ENCODE measurements at places on chromosomes 6 and 20.

GRCh38 chr6:52284131-52284459 is 447 bp downstream of the MCM3 start:
- DNase-seq = no peak

DNA sequence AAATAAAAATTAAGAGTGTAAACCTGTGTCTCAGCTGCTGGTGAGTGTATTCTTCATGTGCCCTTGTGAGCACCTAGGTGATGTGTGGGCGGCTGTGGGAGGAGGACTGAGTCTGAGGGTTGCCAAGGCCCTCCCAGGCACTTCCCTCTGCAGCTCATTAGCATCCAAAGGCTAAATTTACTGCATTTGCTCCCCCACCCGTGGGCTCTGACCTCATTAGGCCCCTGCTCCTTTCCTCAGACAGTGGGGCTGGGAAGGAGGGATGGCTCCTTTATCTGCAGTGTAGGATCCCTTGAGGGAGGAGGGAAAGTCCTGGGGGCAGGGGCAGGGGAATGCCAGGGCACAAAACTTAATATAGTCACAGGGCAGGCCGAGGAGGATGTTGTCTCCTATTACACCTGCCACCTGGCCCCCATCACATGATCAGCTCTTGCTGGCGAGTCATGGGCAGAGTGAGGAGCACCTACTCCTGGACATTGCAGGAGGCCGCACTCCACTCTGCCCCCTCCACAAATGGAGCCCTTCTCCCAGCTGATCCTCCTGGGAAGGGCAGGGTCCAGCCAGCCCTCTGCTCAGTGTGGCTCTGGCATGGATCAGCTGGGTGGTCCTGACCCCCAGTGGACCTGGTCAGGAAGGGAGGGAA is 133.2 kb downstream of the MRPL14 start:
- no peak for DNase-seq

GRCh38 chr6:163708466-163708865 is 293.9 kb downstream of the QKI start:
- DNase-seq = no peak

GRCh38 chr6:13593103-13593502 is 18.7 kb downstream of the SIRT5 start:
- DNase-seq = no peak

DNA sequence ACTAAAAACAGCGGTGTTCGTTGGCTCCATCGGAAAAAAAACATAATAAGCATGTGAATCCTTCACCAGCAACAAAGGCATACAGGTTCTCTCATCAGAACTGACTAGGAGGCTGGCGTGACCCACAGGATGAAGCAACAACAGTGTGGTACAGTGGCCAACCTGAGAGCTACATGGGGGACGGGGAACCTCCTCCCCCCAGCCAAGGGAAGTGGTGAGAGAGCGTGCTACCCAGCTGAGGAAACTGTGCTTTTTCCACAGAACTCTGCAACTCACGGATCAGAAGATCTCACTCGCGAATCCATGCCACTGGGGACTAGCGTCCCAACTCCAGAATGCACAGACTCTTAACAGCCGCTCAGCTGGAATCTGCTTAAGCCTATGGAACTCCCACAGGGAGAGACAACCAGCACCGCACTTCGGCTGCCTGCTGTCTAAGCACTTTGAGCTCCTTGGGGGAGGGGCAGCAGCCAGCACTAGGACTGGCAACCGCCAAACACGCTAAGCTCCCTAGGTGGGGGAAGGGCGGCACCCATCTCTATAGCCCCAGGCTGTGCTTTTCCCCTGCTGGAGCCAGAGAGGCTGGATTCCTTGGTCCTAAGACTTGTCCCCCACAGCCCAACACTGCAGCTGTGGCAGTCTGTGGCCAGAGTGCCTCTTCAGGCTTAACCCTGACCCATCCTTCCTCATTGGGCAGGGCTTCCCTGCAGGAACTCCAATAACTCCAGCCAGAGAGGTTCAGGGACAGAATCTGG is 538.3 kb upstream of the BTBD3 start:
- no peak for DNase-seq

GRCh38 chr6:37347177-37347576 is 6.6 kb upstream of the RNF8 start:
- DNase-seq = no peak

GRCh38 chr6:10882657-10883171 is 873 bp upstream of the GCM2 start:
- DNase-seq = no peak

GRCh38 chr6:145315982-145316600 is 419.2 kb downstream of the EPM2A start:
- no peak for DNase-seq

- no peak for DNase-seq
These were observed 56.3 kb downstream of the PREX1 start for GRCh38 chr20:48771542-48771941.

- peak; percentile 18 for DNase-seq
These were observed 1.7 kb downstream of the NUDT3 start for GRCh38 chr6:34390531-34391472.

DNA sequence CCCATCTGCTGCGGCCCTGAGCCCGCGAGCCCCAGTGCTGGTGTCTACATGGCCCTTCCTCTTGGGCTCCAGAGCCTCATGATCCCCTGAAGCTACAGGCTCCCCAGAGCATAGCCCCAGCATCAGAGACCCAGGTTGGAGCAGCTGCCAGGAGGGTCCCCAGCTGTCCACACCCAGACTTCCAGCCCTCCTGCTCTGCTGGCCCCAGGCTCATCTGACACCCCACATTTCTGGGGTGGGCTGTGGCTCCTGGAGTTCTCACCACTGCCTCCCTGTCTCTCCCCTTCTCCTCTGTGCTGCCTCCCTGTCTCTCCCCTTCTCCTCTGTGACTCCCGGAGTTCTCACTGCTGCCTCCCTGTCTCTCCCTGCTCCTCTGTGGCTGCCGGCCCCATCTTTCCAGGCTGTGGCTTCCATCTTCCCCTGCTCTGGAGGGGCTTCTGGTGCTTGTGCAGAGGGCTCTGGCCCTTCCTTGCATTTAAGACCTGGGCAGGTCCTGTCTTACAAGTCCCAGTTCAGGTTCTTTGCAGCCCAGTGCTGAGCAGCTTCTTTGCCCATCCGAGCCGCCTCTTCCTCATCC is 108.1 kb downstream of the ERMARD start:
- no peak for DNase-seq

- no peak for DNase-seq
These were observed 191.3 kb upstream of the PHACTR1 start for GRCh38 chr6:12525276-12525675.

DNA sequence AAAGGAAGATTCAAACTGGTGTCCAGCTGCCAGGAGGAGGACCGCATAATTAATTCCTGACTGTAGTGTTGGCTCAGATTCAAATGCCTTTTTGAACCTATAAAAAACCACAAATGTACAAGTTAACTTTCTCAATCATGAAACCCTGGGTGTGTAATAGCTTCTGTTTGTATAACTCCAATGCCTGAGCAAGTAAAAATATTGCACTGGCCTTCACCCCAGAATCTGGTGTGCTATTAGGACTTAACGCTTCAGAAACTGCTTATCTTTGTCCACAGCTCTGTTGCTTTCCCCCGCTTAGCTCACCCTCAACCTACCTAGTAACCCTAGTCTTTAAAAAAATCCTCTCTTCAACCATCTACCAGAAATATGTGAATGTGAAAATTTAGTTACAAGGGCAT is 119.1 kb upstream of the MAP7 start:
- no peak for DNase-seq

- DNase-seq = no peak
These were observed 91.1 kb downstream of the TXNDC5 start for GRCh38 chr6:7819431-7820015.

DNA sequence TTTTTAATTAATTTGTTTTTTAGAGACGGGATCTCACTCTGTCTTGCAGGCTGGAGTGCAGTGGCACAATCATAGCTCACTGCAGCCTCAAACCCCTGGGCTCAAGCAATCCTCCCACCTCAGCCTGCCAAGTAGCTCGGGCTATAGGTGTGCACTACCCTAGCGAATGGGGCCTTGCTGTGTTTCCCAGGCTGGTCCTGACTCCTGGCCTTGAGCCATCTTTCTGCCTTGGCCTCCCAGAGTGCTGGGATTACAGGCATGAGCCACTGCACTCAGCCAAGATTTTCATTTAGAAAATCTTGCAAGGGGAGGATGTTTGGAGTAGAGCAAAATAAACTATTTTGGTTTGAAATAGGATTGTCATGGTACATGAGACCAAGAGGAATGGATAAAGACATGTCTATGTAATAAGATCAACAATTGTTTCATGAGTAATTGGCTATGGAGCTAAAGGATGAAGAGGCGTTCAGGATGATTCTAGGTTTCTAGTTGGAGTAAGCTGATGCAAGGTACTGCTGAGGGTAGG is 237.8 kb downstream of the UST start:
- no peak for DNase-seq

DNA sequence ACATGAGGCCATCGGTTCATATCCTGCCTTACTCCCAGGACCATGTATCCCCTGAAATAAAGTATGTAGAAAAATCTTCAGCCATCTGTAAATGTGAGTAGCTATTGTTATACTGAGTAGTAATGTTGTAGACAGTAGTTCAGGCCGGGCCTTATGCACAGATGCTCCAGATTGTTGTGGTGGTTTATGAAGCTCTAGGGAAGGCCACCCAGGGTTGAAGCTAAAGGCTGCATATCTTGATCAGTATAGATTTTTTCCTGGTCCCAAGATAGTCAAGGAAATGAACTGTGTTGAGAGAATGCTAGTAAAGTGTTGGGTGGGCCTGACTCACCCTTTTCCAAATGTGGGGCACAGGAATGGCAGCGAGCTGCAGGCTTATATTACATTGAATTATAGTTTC is 81.4 kb downstream of the FNDC1 start:
- no peak for DNase-seq

GRCh38 chr20:37421060-37421905 is 75.3 kb downstream of the SRC start:
- DNase-seq = no peak

DNA sequence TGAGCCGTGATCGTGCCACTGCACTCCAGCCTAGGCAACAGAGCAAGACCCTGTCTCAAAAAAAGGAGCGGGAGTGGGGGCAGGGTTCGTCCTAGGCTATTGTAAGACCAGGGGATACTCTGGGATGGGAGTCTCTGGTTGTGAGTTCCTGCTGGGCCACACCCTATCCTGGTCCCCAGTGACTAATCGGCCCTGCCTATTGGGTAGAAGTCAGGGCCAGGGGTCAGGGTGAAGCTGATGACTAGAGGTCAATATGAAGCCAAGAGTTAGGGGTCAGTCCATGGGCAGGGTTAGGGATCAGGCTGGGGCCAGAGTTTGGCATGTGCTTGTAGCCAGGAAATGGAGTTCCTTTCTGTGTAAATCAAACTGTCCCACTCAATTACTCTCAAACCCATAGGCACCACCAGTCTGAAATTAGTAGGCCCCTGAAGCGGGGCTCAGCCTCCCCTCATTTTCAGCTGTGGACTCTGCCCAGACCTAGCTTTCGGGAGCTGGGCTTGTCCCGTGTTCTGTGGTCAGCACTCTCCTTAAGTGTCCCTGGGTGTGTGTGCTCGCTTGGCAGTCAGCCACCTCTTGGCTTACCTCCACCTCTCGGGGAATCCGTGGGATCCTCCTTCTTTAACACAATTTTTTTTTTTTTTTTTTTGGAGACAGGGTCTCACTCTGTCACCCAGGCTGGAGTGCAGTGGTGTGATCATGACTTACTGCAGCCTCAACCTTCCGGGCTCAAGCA is 1.8 kb downstream of the HSPA12B start:
- no peak for DNase-seq

DNA sequence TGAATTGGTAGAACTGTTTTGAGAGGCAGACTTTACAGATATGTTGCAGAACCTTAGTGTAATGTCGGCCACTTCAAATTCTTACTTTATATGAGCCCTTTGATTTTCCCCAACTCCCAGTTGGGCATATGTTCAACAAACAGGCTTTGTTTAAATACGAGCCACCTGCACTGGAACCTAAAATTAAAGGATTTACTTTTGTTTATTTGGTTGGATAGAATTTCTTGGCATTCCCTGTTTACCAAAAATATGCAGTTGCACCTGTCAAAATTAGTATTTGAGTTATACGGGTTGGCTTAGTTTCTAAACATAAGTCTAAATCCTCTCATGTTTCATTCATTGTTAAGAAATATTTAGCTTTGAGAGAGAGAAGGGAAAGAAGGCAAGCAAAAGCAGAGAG is 2.4 kb upstream of the GLYATL3 start:
- no peak for DNase-seq

DNA sequence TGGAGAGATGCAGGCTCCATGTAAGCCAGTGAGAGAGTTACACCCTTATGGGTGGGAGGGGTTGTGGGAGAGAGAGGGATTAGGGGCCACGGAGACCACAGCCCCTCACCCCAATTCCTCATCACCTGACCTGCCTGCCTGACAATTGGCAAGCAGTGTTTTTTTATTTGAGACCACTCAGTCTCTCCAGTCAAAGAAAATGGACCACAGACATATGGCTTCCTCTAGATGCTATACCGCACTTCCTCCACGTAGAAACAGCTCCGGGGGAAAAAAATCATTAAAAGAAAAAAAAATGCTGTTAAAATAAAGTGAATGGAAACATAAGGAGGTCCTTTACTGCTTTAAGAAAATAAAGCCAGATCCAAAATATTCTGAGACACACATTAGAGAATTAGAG is 152.7 kb downstream of the MYLK4 start:
- DNase-seq = no peak

DNA sequence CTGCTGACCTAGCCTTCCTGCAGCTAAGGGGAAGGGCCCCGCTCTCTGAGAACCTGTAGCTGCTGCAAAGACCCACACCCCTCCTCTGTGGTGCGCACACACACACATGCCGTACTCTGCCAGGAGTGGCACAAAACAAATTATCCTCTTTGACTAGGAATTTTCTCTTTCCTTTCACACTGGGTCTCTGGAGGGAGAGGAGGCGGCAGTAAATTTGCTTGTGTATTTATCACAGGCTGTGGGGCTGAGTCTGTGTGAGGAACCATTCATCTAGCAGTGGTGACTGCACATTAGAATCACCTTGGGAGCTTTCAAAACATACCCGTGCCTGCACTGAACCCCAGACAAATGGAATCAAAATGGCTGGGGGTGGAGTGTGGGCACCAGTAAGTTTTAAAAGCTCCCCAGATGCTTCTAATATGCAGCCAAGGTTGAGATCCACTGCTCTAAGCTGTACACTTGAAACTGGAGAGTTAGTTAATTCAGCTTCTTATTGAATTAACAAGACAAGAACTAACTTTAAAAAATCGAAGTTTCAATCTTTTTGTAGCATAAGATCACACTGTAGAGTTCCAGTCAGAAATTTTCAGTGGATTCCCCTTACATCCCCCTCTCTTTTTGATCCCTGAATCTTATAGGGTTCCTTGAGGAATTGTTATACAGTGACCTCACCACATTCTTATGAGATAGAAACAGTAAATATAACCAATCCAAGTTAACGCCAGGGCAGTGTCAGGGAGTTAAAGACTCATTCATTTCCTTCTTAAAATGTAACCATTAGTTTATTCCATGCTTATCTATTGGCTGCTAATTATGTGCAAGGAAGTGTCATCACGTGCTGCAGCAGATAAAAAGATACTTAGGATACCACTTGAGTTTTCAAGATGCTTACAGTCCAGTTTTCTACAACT is 29.8 kb upstream of the GMDS start:
- no peak for DNase-seq

- DNase-seq = no peak
These were observed 299.4 kb downstream of the CDH26 start for GRCh38 chr20:60257671-60258070.

GRCh38 chr6:128172081-128172480 is 271.2 kb upstream of the THEMIS start:
- no peak for DNase-seq
